GM04503 (cell line): ENCODE measurements at places on chromosomes 6 and 20.

GRCh38 chr6:149634315-149634714, 14.2 kb downstream of the KATNA1 start:
- no peak for DNase-seq

DNA sequence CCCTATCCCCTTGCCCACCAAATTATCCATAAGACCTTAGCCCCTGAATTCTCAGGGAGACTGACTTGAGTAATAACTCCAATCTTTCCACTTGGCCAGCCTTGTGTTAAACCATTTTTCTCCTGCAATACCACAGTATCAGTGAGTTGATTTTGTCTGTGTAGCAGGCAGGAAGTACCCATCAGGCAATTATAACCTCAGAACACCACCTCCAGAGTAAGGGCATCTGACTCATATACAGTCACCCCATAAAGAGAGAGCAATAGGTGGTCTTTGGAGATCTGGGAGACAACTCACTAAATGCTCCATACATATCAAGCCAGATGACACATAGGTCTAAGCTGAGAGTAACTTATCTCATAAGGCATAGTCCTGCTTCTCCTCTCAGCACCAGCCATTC, 83.7 kb downstream of the FILIP1 start:
- no peak for DNase-seq

GRCh38 chr6:46888031-46888430, 33.7 kb downstream of the ADGRF5 start:
- DNase-seq, result no peak

DNA sequence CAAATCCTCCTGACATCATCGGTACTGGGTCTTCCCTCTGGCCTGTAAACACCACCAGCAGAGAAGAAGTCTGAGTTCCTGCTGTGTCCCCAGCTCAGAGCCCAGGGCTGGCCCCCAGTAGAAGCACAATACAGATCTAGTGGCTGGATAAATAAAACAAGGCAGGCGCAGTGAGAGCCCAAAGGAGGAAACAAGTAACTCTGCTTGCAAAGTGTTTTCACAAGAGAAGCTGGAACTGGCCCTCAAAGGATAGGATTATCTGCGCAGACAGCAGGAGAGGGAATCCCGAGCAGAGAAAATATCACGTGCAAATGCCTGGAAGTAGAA, 205.1 kb downstream of the ZDHHC14 start:
- no peak for DNase-seq

DNA sequence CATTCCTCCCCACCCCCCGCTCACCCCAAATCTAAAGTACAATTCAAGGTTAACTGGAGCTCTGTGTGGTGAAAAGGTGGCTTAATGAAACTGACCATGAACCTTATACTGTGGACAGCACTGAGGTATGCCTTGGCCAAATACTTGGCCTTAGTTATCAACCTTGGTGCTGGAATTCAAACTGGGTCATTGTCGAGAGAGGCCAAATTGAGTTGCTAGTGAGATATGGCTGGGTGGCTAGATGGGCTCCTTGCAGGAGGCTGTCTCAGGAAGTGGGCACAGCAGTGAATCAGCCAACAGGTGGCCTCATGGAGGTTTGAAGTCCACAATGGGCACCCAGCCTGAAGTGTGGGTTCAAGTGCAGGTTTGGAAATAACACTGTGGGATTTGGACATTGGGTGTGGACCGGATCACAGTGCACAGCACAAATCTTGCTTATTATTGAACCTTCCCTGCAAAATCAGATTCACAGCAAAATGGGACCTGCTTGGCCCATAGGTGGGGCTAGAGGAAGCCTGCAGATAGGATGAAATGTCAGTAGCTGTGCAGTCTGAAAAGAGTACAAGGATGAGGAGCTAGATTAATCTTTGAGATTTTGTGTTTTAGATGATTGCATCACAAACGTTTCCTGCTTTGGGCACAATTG, 5.6 kb upstream of the BTBD3 start:
- DNase-seq, result no peak

GRCh38 chr20:61117725-61118124, 134.3 kb upstream of the CDH4 start:
- no peak for DNase-seq

GRCh38 chr6:107823047-107823557, 1.0 kb downstream of the SCML4 start:
- DNase-seq, result no peak

- DNase-seq, result peak; percentile 81
These were observed 188.8 kb downstream of the HIVEP2 start for GRCh38 chr6:142756215-142756630.

GRCh38 chr20:58374027-58374850, 14.8 kb upstream of the VAPB start:
- DNase-seq, result no peak

DNA sequence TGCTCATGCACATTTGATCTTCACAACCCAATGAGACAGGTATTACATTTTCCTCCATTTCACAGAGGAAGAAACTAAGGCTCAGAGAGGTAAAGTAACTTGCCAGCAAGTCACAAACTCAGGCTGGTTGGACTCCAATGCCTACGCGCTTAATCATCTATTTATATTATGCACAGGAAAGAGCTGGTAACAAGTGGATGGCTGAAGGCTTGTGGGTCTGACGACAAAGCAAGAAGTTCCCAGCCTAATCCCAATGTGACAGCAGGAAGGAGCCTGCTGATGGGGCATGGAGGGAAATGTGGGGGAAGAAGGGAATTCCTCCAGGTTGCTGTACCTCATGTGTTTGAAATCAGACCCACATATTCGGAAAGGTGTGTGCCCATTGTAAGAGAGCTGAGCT, 3.9 kb downstream of the CDH22 start:
- no peak for DNase-seq

- DNase-seq, result no peak
These were observed 72.6 kb upstream of the LY86 start for GRCh38 chr6:6515691-6516607.

DNA sequence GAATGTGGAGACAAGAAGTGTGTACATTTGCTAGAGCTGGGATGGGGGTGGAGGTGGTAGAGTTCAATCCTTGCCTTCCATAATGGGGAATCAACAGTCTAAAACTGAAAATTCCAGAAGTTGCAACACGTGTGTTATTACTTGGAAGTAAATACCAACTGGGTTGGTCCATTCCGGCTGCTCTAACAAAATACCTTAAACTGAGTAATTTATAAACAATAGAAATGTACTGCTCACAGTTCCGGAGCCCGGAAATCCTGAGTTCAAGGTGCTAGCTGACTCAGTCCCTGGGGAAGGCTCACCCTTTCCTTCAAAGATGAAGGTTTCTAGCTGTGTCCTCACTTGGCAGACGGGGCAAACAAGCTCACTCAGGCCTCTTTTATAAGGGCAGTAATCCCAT, 59.0 kb downstream of the RIN2 start:
- peak; percentile 79 for DNase-seq

DNA sequence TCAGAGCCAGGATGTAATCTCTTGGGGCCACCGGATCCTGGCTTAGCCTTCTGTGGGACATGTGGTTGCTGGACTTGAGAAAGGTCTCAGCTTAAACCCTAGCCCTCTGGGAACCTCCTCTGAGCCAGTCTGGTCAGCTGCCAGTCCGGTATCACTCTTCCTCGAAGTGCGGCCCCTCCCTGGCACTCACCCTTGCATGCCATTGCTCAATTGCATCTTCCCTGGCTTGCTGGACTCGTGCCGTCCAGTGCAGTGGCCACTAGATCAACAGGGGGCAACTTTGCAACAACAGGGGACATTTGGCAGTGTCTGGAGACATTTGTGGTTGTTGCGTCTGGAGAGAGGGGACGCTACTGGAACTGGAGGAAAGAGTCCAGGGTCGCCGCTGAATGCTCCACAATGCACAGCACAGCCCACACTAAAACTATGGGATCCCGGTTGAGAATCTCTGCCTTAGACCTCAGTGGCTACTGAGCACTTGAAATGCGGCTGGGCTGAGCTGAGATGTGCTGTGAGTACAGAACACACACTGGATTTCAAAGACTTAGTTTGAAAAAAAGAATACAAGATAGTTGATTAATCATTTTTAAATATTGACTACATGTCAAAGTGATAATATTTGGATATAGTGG, 152.1 kb downstream of the TFAP2C start:
- no peak for DNase-seq

DNA sequence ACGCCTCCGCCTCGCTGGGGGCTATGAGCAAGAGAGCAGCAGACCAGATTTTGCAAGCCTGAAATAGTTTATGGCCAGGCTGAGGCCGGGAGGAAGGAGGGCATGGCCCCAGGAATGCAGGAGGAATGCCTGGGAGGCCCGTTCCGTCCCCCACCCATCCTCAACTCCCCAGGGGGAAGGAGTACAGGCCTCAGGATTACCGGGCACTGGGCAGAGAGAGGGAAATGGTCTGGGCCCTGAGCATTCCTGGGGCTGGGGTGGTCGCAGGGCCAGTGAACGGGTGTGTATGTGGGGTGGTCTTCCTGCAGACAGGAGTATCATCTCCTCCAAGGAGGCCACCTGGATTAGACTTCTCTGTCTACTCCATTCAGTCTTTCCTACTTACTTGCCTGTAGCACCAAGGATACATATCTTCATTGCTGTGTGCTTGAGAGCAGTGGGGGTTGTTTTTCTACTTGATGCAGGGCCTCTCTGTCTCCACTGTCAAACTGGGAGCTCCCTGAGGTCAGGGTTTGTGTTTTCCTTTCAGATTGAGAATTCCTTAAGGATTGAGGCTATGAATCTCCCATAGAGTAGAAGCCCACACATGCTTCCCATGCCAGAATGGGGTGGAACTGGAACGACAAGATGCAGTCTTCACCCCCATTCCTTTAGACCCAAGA, 81.3 kb downstream of the VEGFA start:
- peak; percentile 81 for DNase-seq

DNA sequence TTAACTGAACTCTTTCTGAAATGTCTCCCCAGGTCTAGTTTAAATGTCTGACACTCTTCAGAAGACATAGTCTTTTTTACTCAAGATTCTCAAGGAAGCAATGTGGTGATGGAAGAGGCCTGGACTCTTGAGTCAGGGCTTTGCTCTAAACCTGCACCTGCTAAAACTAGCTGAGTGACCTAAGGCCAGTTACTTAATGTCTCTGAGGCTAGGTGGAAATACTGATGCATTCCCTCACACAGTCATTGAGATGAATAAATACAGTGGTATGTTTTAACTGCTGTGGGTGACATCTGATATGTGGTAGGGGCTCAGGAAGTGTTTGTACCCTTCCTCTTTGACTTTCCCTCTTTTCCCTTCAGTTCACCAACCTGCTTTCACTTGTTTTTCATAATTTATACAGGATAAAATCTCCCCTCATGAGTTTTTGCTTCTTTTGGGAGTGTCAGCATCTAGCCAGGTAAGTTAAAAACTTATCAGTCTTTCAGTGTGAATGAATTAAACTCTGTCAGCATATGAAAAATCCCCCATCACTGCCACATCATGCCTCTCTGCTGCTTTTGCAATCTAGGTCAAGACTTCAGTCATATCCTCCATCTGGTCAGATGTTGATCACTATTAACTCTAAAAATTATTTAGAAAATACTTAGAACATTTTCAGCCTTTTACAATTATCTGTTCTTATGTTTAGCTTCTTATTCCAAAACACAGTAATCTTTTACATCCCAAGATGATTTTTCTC, 178.7 kb upstream of the TNFAIP3 start:
- no peak for DNase-seq

- DNase-seq, result no peak
These were observed 9.6 kb upstream of the EZR start for GRCh38 chr6:158828807-158829206.

DNA sequence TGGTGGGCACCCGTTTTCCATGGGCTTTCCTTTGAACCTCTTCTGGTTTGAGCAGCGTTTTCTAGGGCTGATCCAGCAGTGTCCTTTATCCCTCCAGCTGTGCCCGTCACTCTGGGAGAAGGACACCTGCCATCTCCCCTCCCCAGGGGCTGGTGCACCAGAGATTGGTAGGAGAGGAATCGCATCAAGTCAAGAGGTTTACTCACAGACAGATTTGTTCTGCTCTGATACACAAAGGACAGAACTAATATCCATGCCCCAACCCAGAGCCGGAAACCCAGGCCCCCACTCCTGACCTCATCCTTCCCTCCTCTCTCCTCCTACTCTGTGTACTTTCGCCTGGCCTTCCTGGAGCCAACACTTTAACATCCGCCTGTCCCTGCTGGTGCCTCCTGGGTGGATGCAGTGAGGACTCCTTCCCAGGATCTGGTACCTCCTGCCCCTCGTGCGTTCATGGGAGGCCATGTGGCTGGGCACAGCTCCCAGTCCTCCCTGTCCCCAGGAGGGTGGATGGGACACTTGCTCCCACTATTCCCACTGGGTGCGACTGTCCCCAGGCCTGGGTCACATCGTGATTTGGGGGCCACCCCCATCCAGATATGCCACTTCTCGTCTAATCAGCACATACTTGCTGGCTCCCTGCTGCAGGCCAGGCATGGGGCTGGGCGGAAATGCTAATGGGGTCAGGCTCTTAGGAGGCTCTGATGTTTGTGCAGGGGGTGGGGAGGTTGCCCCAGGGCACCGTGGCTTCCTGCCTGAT, 286.3 kb downstream of the CDH4 start:
- no peak for DNase-seq

DNA sequence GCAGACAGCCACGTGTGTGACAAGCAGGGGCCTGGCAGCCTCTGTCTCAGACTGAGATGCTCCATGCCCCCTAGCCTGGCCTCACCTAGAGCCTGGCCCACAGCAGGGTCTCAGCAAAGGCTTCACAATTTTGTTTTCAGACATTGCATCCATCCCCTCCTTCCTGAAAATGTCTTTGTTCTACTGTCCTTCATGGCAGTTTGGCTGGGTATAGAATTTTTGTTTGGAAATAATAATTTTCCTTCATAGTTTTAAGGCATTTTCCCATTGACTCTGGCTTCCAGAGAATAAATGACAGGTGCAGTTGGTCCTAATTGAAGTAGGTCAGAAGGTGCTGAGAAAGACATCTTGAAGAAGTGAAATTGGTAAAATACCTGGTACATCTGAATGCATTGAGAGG, 216.2 kb downstream of the EYA2 start:
- no peak for DNase-seq

- no peak for DNase-seq
These were observed 31.7 kb upstream of the ASXL1 start for GRCh38 chr20:32326504-32326845.

GRCh38 chr20:8073024-8073832, 53.7 kb upstream of the TMX4 start:
- peak; percentile 37 for DNase-seq

DNA sequence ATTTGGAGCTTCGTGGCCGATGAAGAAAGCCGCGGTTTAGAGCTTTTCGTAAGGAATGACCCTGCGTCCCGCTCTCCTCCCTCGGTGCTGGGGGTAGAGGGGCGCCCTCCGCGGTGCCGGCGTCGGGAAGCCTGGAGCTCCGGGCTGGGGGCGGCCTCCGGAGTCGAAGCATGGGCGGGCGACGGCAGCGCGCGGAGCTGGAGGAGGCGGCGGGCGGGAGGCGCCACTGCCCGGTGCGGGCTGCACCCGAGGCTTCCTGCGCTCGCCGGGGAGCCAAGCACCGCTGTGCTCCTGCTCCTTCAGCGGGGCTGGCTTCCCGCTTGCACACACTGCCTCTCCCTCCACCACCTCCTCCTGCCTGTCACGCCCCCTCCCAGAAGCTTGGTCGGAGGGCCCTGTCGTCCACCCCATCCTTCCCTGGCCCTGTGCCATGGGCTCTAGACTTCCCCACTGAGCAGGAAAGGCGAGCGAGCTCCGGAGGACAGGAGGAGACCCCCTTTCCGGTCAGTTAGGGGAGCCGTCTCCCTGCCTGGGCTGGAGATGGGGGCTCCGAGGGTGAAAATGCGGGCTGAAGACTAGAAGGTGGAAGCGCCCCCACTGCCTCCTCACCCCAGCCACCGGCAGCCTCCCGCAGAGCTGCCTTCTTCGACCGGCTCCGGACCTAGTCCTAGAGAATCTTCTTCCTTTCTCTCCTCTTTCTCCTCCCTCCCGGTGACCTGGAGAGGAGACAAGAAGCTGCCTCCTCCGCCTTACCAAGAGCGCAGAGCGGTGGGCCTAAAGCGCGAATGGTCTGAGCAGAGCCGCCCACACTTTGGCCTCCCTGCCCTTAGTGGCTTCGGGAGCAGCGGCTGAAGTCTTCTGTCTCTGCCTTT, 1.8 kb downstream of the CDH4 start:
- no peak for DNase-seq
